ENCODE measurements at places on chromosomes 4 and X. TPM values are rescaled to one million over a fixed set of nuclear protein-coding genes. Genes with fewer than 3 reads are reported as not detected.
A peak's percentile ranks its signal among the peaks of the same experiment; 100 is the strongest.

GRCh38 chr4:80219301-80220025 is 22.2 kb downstream of the PRDM8 start:
- no peak for DNase-seq

DNA sequence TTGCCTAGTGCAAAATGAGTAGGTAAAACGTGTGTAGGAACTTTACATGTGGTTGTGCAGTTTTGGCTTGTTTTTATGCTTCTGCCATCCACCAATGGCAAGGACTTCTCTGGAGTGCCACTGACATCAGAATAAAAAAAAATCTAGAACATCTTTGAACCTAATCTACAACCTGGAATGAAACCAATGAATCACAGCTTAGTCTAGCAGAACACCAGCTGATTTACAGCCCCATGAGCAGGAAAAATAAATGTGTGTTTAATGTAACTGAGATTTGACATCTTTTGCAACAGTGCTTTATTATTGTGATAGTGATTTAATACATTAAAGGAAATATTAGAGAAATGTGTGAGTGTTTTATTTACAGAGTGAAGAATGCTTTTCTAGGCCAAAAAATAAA is 995.1 kb downstream of the PCDH7 start:
- no peak for DNase-seq

DNA sequence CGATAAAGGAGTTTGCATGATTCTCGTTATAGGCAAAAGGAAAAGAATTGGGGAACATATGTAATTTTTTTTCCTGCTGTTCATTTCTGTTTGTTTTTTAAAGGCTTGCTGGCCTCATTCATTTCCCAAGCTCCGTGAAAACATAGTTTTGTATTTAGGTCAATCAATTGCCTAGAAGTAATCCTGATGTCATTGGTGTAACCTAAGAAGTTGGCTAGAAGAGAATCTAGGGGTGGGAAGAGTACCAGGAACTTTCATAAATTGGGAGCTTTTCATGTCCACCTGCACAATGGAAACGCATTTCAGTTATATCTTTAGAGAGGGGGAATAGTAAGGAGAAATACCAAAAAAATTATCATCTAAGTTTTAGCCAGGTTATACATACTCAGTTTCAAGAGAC is 3.8 kb downstream of the RAPGEF2 start:
- no peak for DNase-seq

DNA sequence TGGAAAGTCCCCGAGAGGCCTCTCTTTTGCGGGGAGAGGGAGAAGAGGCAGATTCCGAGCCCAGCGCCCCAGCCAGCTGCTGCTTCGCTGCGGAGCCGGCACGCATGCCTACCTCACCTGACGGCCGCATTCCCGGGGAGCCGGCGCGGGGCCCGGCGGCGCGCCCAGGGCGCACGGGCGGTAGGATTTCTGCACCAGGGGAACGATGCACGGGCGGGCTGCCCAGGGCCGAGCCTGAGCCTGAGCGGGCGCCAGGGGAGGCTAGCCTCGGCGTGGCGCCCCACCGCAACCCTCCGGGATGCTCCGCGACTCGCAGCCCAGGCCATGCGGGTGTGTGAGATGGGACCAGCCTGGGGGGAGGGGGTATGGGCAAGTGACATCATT is 81.3 kb upstream of the SCML1 start:
- DNase-seq, result peak; percentile 24

DNA sequence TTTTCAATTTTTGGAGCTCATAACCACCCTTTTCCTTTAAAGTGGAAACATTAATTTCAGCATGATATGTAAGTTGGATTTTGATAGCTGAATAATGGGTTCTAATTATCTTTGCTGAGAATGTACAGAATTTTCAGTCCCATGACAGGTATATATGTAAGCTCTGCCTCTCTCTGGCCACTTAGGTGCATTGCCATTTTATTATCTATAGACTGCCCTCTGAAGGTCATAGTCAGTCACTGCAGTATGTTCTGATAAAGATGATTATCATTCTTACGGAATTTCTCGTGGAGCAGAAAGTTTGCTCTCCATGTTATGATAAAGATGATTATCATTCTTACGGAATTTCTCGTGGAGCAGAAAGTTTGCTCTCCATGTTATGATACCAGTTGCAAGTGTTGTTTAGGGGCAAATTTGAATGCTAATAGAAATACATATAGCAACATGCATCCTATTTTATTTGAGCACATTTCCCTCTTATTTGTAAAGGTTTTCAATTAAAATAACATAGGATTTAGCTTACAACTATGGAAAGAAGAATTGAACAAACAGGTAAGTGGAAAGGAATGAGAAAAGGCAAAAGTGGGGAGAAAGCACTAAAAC is 10.4 kb downstream of the AFP start:
- no peak for DNase-seq

DNA sequence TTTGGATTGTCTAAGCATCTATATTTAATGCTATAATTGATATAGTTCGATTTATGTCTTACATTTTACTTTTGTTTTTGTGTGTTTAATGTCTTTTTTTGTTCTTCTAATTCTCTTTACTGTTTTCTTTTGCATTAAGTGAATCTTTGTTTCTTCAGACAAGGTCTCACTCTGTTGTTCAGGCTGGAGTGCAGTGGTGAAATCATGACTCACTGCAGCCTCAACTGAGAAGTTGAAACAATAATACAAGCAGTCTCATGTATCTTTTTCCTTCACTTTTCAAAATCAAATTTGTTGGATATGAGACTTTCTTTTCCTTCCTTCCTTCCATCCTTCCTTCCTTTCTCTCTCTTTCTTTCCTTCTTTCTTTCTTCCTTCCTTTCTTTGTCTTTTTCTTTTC is 1401.6 kb downstream of the ADGRL3 start:
- no peak for DNase-seq

GRCh38 chrX:34634349-34634748 is 22.7 kb downstream of the TMEM47 start:
- DNase-seq, result no peak

DNA sequence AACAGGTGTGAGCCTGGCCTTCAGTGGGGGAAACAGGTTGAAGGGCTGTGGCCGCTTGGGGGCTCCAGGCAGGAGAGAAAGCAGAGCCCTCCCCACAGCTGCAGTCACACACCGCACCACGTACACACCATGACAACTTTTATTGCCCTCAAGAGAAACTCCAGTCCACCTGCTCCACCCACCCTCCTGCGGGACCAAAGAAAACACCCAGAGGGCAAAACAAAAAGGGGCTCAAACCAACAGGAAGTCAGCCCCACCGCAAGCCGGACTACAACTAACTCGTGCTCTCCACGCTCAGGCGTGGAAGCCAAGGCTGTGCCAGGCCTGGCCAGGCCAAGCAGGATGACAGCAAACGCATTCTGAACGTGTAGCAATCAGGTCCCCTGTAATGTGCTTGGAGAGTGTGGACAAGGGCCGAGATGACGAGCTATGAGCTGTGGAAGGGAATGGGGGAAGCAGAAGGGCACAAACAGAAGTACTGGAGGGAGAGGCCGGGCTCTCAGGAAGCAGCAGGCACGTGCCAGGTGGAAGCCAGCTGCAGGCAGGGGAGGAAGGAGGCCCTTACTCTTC is 12.7 kb downstream of the SLC6A8 start:
- no peak for DNase-seq

- peak; percentile 56 for DNase-seq
Observed at GRCh38 chr4:1172971-1173757, 781 bp upstream of the SPON2 start.

DNA sequence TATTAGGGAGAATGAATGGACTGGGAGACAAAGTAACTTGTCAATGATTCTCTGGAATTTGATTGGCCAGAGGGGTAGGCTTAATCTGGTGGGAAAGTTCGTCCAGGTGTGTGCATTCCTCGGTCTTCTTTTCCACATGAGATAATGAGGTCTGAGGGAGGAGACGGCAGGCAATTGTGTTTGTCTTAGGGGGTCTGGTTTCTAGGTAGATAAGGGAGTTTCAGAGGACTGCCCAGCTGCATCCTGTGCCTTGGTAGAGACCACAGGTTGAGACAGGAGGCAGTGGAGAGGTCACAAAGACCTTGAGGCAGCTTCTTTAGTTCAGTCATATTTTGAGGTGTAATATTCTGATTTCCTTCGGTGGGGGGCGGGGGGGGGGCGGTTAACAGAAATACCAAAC is 4.3 kb downstream of the MGST2 start:
- no peak for DNase-seq

DNA sequence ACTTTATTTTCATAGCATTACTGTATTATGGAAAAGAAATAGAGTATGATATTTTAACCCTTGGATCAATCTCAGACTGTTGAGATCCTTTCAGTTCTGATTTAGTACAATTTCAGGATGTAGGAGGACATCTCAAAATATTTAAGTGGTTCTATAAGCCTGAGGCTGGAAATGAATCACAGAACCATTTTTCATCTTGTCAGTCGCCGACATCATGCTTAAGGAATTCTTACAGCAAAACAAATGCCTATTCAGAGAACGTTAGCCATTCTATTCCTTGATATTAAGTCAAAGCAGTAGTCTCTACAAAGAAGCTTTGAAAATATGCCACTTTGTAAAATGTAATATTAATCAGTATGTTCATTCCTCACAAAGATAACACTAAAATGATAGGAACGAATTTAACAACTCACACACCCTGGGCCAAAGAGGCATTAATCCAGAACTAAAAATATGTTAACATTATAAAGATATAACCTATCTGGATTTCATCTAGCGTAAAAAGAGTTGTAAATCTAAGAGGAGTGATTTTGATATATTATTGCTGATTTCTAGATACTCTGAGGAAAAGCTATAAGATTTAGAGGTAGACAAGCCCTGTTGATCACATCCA is 152.0 kb downstream of the GASK1B start:
- no peak for DNase-seq

DNA sequence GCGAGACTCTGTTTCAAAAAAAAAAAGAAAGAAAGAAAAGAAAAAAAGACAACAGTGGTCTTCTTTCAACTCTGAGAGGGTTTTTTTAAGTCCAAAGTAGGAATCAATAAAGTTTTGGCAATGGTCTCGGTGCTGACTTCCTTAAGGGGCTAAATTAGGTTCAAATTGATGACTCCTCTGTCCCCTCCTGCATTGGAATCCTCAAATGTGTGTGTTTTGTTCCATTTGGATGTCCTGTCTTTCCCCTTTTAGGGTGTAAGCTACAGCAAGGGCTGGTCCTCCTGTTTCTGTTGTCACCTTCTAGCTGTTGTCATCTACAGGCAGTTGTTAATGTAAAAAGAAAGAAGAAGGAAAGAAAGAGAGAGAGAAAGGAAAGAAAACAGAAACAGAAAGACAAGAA is 84.3 kb upstream of the PLAC1 start:
- no peak for DNase-seq

GRCh38 chr4:12689457-12689856 is 794.7 kb downstream of the RAB28 start:
- DNase-seq, result no peak

The THAP9 gene
- 8.7 TPM for total RNA-seq

The FAM13A gene
- total RNA-seq, result 51.2 TPM

The TCEAL6 gene
- total RNA-seq, result not detected

The GLA gene
- total RNA-seq, result 29.4 TPM
